Stimulated activated CD4-positive, alpha-beta T cell treated with anti-CD3 and anti-CD28 coated beads, Interleukin-2, amount 100 ng/mL, for 48 hours (primary cell): ENCODE measurements at places on chromosomes 13 and 19.

DNA sequence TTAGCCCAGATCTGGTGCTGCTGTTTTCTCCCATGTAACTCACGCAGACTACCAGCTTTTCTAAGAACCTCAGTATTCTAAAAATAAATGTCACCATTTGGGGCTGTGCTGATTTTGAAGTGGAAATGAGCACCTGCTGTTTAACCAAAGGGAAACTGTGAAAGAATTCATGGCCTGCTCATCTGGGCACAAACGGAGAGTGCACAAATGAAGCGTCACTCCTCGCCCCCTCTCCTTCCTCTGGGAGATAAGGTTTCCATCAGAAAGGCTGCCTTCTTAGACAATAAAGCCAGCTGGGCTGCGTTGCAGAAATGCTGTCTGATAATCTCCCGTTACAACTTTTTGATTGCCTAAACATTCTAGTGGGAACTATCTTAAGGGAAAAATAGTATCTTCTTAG is 73.7 kb upstream of the SLC15A1 start:
- no peak for DNase-seq

- DNase-seq: no peak
Observed at GRCh38 chr19:54684527-54684926, 21.7 kb downstream of the LILRB4 start.

DNA sequence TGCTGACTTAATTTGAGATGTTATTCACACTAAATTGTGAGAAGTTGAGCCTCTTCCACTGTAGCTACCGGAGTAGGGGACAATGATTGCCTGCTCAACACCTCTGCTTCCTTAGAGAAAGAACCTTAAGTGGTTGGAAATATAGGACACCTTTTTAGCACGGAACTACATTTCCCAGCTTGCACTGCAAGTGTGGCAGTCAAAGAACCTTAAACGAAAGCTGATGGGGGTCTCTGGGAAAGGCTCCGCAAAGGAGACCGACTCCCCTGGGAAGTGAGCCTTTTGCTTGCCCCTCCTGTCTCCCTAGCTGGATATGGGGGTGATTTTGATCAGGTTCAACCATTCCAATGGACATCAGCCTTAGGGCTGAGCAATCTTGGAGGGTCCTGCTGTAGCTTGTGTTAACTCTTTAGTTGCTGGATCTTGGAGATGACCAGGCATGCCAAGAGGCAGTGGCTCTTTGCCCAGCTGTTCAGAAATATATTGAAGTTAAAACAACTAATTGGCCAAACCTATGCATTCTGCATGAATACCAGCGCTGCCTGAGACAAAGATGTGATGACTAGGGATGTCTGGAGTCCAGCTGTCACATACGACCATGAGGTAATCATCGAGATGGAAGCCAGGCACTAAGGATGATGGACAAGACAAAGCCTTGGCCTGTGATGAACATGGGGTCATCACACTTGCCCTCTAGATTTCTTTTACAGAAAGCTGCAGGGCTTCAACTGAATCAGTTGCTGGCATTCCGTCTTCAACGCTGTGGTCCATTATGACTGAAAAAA is 286.5 kb downstream of the FOXO1 start:
- DNase-seq: no peak

- DNase-seq: no peak
Observed at GRCh38 chr13:47539317-47539716, 461.8 kb downstream of the SUCLA2 start.

GRCh38 chr13:113001241-113002140 is 32.5 kb downstream of the MCF2L start:
- DNase-seq: no peak

DNA sequence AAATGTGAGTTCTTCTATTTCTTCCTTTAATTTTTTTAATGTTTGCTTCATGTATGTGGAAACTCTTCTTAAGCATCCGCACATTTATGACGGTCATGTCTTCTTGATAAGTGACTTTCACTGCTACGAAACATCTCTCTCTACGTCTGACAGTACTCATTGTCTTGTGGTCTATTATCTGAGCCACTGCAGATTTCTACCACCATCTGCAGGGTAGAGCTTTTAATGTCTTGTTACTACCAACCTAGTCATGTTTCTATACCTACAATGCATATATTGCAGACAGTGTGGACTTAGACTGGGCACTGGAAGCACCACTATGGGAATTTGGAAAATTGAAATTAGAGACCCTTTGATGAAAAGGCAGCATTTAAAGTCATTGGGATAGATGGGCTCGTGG is 75.4 kb upstream of the ARHGEF7 start:
- DNase-seq: no peak

GRCh38 chr13:73740666-73741065 is 393.5 kb downstream of the KLF12 start:
- no peak for DNase-seq

- peak; percentile 6 for DNase-seq
Observed at GRCh38 chr19:37251308-37252229, 33.6 kb downstream of the ZNF383 start.

GRCh38 chr13:23622985-23623384 is 52.8 kb downstream of the TNFRSF19 start:
- DNase-seq: no peak

DNA sequence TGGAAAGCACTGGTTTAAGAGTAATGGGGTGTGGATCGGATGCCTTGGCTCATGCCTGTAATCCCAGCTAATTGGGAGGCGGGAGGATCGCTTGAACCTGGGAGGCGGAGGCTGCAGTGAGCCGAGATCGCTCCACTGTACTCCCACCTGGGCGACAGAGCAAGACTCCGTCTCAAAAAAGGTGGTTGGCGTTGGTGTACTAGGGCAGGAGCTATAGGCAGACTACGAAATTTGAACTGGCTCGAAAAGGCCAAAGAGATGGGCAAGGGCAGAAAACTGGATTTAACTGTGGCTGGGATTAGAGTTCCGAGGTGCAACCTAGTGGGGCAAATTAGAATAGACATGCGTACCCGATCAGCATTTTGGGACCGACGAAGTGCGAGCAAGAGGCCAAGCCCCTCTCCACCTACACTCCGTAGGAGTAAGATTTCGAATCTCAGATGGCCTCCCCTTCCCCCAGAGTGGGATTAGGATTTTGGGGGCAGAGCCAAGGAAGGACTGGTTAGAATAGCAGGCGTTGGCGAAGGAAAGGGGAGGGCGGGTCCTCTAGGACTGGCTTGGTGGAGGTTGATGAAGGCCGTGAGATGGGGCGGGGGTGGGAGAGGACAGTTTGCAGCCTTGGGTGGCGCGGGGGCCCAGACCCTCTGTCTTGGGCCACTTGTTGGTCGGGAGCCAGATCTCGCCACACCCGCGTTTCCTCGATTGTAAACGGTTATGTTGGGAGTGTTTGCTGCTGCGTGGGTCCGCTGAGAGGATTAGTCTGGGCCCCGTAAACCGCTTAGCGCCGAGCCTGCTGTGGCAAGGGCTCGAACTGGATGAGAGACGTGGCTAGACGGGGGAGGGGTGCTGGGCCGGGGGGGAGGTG is 2.0 kb upstream of the INAFM1 start:
- no peak for DNase-seq

GRCh38 chr19:2274185-2274711 is 7.7 kb downstream of the PEAK3 start:
- DNase-seq: no peak

- peak; percentile 21 for DNase-seq
Observed at GRCh38 chr13:30870049-30870884, 35.8 kb upstream of the MEDAG start.

DNA sequence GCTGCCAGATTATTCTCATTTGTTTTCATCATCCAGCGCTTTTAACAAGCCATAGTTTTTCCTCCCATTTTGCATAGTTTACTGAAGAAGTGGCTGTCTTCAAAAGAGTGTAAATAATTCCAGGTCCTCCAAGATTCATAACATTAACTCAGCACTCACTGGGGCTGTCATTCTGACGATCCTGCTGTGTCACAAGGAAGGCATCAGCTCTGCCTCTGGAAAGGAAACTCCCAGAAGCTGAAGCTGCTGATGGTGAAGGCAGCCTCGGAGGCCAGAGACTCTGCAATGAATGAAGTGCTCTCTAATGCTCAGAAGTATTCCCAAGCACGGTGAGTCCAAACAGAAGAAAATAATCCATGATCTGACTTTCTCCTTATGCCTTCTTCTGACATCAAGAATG is 60.0 kb downstream of the FLT1 start:
- no peak for DNase-seq

- DNase-seq: no peak
Observed at GRCh38 chr13:50358231-50359040, 343.2 kb downstream of the KCNRG start.

DNA sequence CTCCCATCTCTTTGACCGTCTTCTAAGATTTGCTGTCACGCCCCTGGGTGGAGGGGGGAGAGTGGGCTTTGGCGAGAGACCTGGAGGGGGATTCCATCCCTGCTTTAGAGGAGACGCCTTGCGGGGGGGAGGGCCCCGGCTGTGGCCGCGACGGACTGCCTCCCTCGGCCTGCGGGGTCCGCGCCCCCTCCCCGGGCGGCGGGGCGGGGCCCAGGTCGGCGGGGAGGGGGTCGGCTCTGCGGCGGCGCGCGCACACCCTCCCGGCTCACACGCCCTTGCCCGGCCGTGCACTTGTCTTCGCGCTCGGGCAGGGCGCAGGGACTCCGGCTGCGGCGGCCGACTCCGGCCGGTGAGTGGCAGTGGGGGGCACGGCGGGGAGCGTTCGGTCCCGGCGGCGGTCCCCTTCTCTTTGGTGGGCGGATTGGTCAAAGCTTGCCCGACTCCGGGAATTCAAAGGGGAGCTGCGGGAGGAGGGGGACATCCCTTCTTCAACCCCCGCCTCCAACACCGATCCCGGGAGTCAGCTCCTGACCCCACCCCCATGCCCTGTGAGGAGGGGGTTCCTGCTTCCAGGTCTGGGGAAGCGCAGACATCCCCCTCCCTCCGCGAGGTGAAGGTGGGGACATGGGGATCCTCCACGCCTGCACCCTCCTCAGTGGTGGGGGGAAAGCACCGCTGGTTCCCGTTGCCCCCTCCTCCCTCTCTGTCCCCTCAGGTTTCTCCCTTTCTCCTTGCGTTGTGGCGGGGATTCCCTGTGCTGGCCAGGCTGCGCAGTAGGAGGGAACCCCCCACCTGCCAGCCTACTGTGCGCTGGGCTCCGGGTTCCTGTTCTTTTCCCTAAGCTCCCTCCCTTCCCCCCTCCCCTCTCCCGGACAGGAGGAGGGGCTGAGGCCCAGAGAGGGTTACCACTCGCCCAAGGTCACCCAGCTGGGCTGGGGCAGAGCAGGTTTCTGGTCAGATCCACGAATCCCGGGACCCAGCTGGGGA is 14.6 kb upstream of the KCNN1 start:
- DNase-seq: no peak

GRCh38 chr19:13613447-13613846 is 107.2 kb upstream of the CACNA1A start:
- no peak for DNase-seq

DNA sequence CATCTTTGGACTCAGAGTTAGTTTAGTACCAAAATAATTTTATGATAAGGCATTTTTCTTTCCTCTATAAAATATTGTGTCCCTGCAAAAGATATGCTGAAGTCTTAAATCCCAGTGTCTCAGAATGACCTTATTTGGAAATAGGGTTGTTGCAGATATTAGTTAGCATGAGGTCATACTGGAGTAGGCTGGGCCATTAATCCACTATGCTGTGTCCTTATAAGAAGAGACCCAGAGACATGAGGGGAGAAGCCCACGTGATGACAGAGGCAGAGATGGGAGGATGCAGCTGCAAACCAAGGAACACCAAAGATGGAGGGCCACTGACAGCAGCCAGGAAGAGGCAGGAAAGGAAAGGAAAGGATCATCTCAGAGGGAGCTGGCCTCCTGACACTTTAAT is 6.4 kb downstream of the POGLUT2 start:
- no peak for DNase-seq

- DNase-seq: no peak
Observed at GRCh38 chr13:67094952-67095351, 135.2 kb downstream of the PCDH9 start.

- DNase-seq: no peak
Observed at GRCh38 chr13:106401081-106401480, 134.4 kb downstream of the EFNB2 start.

- DNase-seq: no peak
Observed at GRCh38 chr13:87923753-87924152, 252.6 kb downstream of the SLITRK5 start.

- peak; percentile 9 for DNase-seq
Observed at GRCh38 chr13:79385694-79386093, 20.4 kb downstream of the RBM26 start.

DNA sequence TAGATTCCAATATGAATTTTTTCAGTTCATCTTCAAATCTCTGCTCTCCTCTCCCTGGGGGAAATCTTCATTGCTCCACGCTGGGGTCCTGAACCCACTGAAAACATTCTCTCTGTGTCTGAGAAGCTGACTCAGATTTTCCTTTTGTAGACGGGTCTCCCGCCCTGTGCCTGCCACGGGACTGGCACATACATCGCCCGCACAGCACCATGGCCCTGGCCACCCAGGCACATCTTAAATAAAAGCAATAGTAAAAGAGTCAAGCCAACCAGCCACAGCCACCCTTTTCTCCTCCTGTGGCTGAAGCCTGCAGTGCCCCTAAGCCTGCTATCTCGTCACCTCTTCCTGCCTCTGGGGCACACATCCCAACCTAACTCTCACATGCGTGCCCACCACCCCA is 301.2 kb downstream of the ZNF536 start:
- no peak for DNase-seq

- DNase-seq: no peak
Observed at GRCh38 chr13:109331898-109332297, 454.5 kb downstream of the IRS2 start.

DNA sequence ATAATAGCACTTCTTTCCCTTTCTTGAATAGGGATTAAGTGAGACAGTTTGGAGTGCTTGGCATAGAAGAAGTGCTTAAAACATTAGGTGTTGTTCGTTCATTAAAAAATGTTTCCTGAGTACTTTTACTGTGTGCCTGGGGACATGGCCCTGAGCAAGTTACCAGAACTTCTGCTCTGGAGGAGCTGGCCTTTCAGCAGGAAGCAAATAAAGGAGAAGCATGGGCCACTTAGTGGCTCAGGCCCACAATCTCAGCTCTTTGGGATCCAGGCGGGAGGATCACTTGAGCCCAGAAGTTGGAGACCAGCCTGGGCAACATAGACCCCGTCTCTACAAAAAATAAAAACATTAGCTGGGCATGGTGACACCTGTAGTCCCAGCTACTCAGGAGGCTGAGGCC is 5.7 kb downstream of the DNM2 start:
- DNase-seq: no peak

GRCh38 chr19:50536662-50537305 is 23.1 kb upstream of the ASPDH start:
- DNase-seq: no peak
